ENCODE measurements at places on chromosomes 1 and 21.

DNA sequence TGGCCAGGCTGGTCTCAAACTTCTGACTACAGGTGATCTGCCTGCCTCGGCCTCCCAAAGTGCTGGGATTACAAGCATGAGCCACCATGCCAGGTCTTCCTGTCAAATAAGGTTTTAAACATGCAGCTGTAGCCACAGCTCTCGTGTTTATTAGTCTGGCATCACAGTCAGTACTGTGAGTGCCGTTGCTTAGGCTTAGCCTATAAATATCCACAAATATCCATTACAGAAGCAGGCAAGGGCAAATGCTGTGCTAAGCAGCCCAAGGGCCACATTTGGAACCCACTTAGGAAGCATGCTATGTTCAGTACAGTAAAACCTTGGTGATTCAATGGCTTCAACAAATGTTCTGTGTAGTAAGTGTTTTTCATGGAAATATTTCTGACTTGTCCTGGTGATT, 75.9 kb downstream of the KIF1B start:
- no peak for DNase-seq

DNA sequence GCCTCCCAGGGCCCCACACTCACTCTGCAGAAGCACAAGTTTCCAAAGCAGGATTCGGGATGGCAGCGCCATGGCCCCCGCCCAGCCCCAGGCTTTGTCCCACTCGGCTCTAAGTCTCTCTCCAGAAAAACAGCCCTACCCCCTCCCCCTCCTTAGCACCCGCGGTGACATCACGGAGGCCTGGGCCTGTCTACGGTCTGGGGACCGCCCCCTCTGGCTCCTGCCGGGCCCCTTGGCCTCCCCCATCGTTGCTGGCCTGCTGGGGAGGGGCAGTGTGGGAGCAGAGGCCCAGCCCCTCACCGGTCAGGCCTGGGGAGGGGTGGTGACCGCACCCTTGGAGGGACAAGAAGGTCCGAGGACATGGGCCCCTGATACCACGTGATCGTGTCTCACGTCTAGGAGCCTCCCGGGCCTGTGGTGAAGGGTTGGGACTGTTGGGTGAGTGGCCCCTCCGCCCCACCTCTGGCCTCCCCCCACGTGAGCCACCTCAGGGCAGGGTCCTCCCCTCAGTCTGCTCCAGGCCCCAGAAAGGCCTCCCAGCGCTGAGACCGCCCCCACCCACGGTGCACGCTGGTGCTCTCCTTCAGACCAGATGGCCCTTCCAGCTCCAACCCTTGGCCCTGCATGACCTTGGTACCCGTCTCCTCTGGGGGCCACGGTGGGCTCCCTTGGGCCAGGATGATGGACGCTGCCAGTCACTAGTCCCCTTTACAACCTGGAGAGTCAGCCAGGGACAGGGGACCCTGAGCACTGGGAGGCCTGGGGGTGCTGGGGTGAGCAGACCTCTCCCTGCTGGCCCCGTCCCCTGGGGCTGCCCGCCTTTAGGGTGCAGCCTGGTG, at the start of gene MXRA8:
Gene MXRA8 (minus strand): TSS at position 123 of the 839 bp plus-strand sequence. CDS start 51 bp downstream, at position 72.
- peak; percentile 91 for DNase-seq

GRCh38 chr1:54804471-54805132, 3.5 kb upstream of the TTC22 start:
- no peak for DNase-seq

- no peak for DNase-seq
These were observed 23.5 kb downstream of the PEX14 start for GRCh38 chr1:10498231-10498630.

- DNase-seq = no peak
These were observed 137.6 kb upstream of the RNPC3 start for GRCh38 chr1:103387898-103388297.

DNA sequence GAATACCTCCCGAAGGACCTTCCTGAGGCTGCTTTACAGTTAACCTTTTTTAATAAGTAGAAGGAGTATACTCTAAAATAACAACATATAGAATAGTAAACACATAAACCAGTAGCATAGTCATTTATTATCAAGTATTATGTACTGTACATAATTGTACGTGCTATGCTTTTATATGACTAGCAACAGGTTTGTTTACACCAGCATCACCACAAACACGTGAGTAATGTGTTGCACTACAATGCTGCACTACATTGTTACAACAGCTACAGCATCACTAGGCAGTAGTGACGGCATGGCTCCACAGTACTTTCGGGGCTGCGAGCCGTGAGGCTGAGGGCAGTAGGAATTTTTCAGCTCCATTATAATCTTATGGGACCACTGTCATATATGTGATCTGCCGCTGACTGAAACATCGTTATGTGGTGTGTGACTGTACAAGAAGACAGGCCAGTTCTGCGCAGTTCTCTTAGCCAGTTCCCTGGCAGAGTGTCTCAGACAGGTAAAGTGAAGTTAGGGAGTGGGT, 82.8 kb upstream of the LRRC8D start:
- no peak for DNase-seq

GRCh38 chr1:162857850-162858249, 3.1 kb downstream of the CCDC190 start:
- DNase-seq = no peak

DNA sequence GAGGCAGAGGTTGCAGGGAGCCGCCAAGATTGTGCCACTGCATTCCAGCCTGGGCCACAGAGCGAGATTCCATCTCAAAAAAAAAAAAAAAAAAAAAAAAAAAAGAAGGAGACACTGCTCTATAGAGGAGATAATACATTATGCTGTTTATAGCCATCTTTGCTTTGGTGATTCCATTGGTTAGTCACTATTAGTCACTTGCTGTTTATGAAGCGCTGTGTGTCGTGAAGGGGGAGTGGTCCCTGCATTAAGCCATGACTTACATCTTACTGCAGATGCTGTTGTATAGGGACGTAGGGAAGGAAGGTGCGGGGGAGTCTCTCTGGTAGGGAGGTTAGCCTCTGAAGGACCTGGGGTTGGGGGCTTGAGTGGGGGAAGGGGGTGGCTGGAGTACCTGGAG, 48.3 kb downstream of the HUNK start:
- DNase-seq = no peak

DNA sequence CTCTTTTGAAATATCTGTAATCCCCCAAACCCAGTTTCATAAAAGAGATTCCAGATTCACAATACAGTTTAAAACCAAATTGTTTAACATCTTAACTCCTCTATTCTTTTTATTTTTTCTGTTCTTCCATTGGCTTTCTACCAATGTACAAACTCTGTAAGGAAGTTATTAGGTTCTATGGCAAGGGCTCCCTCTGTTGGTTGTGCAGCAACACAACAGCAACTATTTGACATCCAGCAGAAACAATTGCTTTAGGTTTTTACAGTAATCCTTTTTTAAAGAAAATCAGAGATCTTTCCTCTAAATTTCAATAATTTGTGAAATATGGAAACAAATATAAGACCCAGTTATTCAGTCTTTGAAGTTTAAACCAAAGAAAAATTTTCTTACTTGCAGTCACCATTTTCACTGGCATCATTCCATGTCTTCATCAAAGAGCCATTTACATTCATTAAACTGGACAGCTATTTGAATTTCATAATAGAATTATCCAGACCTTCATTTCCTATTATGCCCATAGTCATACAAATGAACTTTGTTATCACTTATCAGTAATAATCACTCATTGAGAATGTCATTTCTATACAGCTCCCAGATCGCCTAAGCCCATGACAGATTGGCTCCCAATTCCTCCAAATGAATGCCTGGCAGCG, 46.5 kb upstream of the RNF11 start:
- DNase-seq = peak; percentile 82

DNA sequence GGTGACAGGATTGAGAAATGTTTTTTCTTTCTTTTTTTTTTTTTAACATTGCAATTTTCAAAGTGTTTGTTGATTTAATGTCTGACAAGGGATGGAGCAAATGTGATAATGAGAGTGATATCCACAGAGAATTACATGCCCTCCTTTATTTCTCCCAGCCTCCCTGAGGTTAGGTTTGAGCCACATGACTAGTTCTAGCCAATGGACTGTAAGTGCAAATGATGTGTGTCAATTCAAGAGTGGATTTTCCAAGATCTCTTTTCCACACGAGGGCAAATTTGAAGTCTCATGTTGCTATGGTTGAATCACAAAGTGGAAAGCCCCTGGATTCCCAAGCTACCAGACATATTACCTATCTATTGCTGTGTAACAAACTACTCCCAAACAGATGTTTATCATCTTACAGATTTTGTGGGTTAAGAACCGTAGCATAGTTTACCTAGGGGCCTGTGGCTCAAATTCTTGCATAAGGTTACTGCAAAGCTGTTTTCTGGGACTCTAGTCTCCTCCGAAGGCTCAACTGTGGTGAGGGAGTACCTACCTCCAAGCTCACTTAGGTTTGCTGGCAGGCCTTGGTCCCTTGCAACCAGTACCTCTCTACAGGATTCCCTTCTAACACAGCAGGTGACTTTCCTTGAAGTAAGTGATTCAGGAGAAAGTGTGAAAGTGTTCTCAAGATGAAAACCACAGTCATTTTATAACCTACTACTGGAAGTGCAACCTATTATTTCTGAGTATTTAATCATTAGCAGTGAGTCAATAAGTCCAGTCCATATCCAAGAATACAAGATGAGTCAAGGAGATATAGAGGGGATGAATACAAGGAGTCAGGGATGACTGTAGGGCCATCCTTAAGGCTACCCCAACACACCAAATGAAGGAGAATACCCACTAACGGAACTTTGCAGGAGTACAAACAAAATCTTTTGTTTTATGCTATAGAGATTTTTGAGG, 533.6 kb downstream of the PTPRC start:
- no peak for DNase-seq

DNA sequence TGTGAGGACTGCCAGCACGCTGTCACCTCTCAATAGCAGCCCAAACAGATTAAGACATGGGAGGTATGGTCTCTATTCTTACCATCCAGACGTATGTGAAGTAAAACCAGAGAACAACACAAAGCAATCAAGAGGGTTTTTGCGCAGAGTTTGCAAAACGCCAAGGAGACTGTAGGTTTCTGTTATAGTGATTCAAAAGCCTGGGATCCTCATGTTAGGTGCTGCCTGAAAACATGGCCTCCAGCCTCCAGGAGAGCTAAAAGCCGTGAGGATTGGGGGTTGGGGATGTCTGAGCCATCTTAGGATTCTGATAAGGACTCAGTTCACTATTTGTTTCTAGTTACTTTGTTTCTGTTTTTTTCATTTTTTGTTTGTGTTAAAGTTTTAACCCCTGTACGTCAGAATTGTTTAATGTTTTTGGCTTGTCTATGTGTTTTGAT, 4.2 kb upstream of the CCT8 start:
- DNase-seq = peak; percentile 69

DNA sequence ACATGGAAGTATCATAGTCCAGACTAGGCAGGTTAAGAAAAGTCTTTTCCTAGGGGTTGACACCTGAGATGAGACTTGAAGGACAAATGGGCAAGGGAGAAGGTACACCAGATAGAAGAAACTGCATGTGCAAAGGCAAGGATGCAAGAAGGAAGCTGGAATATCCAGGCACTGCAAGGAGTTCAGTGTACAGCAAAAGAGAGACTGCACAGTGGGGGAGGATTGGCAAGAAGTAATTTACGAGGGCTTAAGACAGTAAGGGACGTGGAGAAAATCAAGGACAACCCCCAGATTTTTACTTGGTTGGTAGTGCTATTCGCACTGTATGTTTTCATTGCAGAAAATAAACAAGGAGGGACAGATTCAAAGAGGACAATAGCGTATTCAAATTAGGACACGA, 58.5 kb downstream of the DNM3 start:
- no peak for DNase-seq

GRCh38 chr1:30889511-30889910, 19.0 kb downstream of the SDC3 start:
- no peak for DNase-seq

DNA sequence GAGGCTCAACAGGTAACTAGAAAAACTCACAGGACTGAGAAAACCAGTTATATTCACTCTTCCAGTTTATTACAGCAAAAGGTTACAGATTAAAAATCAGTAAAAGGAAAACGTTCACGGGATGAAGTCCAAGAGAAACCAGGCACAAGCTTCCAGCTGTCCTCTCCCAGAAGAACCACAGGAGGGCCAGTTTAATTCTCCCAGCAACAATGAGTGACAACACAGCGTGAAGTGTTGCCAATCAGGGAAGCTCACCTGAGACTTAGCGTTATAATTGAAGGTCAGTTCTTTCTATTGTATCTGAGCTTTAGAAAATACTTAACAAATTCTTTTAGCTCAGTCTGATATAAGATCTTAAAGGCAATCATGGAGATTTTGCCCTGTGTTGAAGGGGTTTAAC, 65.2 kb upstream of the TNR start:
- DNase-seq = no peak

- DNase-seq = no peak
These were observed 49.1 kb downstream of the DDX20 start for GRCh38 chr1:111804776-111805175.

DNA sequence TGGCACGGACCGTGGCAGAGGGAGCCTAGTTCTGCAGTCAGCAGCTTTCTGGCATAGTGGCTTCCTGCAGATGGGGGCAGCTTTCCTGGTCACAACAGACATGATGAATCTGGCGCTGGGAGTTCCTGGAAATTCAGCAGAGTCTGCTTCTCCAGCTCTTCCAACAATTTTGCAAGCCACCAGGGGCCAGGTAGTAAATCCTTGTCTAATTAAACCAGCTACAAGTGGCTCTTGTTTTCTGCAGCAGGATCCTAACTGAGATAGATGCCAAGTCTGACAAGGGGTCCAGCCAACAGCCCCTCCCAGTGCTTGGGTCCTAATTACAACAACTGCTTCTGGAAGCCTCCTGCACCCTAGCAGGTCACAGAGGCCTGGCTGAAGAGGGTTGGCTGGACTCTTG, 35.8 kb downstream of the TRIM62 start:
- no peak for DNase-seq

DNA sequence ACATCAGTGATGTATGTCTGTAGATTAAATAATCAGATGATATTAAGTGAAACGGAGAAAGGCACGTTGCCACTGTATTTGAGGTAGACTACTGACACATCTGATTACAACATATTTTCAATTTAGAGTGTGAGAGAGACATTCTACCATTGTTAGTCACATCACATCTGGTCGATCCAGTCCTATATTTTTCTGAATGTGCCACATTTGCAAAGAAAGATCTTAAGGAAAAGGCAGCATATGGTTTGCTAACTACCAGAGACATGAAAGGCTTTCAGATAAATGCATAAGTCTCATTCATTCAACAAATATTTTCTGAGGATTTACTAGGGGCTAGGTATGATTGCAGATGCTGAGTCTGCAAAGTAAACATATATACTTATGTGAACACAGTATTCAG, 114.3 kb upstream of the RUNX1 start:
- no peak for DNase-seq

DNA sequence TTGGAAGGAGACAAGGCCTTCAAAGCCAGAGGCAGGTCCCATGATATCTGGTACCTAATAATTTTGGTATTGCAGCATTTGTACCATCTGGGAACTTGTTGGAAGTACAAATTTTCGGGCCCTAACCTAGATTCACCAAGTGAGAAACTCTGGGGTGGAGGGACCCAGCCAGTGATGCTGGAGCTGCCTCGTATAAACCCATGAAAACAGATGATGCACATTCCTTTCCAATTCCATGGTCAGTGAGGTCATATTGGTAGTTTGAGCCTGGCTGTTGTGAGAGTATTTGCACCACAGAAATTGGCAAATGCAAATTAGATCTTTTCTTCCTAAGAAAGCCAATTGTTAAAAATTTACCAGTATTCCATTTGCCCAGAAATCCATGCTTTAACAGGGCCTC, 269.6 kb upstream of the PLXNA2 start:
- no peak for DNase-seq
